ENCODE measurements at places on chromosomes 3 and 15. TPM values are rescaled to one million over a fixed set of nuclear protein-coding genes. Genes with fewer than 3 reads are reported as not detected.

Gene SCG5
- 3.8 TPM for total RNA-seq

Gene MNS1
- total RNA-seq, result not detected

Gene SNRPA1
- 113 TPM for total RNA-seq

Gene CPB1
- not detected for total RNA-seq

DNA sequence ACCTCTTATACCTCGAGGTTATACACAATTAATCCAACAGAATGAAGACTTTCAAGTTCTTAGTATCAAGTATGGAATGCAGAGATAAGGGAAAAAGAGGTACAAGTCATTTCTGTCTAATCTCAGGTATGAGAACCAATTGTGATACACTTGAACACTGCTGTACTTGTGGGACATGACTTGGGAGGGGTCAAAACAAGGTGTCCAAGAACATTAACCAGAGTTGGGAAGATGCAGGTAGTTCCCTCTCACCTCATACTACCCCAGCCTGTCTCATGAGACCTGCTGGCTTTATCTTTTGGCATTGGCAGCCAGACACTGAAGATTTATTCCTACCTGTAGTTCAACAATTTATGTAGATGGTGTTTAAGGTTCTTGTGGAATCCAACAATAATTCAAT lies 209.7 kb downstream of the NR1D2 start:
- DNase-seq, result no peak

GRCh38 chr15:88247914-88248313 lies 8.6 kb downstream of the NTRK3 start:
- no peak for DNase-seq

DNA sequence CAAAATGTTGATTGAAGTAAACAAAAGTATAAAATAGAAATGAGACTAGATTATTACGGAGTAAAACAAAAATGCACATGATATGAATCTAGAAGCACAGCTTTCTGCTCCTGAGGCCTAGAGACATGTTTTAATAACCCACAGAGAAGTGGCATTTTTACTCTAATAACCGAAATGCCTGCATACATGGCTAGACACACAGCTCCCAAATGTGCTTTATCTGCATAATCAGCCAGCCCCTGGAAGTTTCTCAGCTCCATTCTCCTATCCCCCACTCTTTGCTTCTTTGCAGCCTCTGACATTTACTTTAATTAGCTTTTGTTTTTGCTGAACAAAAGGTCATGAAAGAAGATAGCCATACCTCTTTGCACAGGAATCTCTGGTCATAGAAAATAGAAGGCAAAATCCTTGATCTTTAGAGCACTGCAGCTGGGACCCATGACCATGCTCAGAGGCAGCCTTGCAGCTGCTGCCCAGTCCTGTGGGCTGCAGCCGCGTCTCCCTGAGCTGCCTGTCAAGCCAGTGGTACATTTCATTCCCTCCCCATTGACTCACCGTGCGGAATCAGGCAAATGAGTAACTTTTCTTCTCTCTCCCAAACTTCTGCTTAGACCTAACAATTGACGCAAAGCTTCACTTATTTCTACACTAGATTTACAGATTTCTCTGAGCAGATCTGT lies at the start of gene VEPH1:
Gene VEPH1 (minus strand): TSS at position 501 of the 680 bp plus-strand sequence. CDS start 8,067 bp downstream, outside the sequence.
- no peak for DNase-seq

DNA sequence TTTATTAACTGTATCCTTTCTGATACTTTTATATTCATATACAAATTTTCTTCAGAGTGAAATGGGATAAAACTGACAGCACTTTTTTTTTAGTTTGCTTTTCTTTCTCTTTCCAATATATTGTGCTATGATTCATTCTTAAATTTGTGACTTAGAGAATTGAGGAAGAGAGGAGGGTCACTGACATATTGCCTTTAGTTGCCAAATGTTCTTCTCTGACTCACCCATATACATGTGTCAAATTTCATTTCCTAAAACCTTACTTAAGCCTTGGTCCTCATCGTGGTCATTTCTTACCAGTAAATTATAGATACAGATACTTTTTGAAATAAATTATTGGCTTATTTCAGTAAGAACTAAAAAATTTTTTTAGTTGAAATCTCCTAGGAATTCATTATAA lies 53.9 kb downstream of the CLASP2 start:
- DNase-seq, result no peak

DNA sequence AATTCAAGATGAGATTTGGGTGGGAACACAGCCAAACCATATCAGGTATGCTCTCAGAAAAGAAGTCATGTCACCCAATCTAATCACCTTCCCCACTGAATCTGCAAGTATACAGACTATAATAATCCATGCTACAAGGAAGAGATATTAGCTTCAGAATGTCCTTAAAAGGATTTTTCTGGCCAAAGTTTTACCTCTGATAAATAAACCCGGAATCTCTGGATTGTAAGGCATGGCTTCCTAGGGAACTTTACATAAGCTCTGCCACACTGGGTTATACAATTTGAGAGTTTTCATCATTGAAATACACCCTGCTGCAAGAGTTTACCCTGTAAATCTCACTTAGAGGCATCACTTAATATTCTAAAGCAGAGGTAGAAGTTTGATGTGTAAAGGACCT lies 330.5 kb upstream of the KCNMB2 start:
- DNase-seq, result no peak

GRCh38 chr3:132661101-132661500 lies 972 bp downstream of the UBA5 start:
- DNase-seq, result no peak

- no peak for DNase-seq
Measured at GRCh38 chr3:57497904-57498303, 46.2 kb downstream of the DNAH12 start.

- DNase-seq, result no peak
Measured at GRCh38 chr3:146164971-146165769, 4.2 kb upstream of the PLOD2 start.

DNA sequence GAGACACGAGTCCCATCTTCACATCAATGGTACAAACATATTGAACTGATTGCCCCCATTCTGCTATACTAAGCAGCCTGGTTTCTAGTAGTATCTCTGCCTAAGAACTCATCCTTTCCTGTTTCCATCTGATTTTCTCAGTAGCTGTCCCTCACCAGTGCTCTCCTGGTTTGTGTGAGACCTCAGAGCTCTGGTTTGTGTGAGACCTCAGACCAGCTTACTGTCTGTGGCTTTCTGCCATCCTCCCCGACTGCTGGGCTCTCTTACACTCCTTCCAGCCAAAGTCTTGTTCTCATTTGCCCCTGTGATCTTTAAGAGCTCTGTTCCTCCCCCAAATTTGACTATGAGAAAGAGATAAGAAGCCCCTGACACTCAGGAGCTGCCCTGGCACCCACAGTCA lies 41.1 kb upstream of the NEDD4 start:
- no peak for DNase-seq

- DNase-seq, result no peak
Measured at GRCh38 chr3:126441256-126441880, 34.3 kb downstream of the ZXDC start.
